AG10803 (cell line): ENCODE measurements at places on chromosomes 16 and 17.

DNA sequence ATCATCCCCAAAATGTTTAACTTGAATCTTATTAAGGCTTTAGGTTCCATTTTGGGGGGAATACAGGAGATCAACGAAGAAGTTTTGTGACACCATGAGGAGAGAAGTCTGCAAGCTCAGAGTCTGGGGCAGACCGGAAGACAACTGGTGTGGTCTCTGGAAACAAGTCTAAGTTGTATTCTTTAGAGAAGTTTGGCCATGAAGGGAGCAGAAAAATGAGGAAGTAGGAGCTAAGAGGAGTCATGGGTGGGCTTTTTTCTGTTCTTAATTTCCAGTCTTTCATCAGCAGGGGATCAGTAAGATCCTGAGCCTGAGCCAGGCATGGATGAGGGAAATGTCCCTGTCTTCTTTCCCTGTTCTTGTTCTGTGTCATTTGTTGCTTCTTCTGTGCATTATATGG lies 35.8 kb upstream of the NF1 start:
- DNase-seq, result no peak

DNA sequence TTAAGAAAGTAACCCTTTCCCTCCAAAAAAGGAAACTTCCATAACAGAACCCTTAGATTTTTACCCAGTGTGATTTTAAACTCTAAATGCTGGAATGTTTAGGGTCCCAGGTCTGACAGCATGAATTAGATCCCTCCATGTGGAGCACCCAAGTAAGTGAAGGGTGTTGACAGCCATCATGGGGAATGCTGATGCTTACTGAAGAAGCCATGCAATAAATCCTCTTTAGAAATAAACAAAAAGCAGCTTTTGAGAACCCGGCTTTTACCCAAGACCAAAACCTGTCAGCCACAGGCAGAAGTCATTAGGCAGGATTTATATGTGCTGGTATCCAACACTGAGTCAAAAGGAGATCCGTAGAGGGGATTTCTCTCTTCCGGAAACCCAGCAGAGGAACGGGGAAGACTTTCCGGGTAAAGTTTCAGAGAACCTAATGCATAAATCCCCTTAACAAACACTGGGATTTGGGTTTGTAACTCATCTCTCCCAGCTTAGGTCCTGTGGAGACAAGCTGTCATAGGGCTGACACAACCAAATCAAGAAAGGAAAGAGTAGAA lies 287.5 kb downstream of the IRX3 start:
- no peak for DNase-seq

GRCh38 chr17:81171941-81172340 lies 5.9 kb upstream of the AATK start:
- DNase-seq, result peak; percentile 34

DNA sequence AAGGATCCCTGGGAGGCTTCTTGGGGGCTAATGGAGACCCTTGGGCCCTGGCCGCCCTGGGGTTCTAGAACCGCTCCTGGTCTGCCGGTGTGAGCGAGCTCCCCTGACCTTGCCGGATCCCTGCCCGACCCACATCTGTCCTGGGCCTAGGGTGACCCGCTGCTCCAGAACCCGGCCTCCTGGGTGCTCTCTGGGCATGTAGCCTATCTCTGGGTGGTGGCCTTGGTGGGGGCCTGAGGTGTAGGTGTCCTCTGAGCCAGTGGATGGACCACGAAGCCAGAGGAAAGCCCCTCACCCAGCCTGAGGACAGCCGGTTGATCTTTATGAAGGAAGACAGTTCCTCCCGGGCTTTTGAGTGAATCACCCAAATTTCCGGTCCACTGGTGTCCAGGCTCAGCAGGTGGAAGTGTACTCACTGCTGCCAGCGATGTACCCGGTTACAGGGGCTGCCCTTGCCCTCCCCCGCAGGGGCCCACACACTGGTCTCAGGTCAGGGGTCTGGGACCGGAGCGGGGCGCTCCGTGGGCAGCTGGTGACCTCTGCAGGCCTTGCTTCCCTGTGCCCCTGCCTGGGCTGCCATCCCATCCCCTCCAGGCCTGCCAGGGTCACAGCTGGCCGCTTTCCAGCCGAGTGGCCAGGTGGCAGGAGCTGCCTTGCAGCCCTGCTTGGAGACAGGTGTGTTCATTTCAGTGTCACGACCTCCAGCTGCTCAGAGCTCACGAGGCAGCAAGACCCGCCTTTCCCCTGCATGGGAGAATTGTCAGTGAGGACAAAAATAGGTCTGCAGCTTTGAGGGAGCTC lies 10.5 kb upstream of the GSE1 start:
- DNase-seq, result no peak

DNA sequence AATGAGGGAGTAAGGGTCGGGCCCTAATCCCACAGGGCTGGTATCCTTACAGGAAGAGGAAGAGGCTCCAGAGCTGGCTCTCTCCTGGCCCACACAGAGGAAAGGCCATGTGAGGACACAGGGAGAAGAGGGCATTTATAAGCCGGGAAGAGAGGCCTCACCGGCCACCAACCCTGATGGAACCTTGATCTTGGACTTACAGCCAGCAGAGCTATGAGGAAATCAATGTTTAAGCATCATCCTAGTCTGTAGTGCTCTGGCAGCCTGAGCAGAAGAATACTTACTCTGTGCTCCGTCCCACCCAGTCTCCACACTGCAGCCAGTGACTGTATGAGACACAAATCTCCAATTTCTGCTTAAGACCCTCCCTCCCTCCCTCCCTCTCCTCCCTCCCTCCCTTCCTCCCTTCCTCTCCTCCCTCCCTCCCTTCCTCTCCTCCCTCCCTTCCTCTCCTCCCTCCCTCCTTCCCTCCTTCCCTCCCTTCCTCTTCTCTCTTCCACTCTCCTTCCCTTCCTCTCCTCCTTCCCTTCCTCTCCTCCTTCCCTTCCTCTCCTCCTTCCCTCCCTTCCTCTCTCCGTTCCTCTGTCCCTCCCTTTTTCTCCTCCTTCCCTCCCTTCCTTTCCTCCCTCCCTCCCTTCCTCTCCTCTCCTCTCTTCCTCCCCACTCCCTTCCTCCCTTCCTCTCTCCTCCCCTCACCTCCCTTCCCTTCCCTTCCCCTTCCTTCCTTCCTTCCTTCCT lies 8.9 kb upstream of the TMEM220 start:
- DNase-seq, result no peak

DNA sequence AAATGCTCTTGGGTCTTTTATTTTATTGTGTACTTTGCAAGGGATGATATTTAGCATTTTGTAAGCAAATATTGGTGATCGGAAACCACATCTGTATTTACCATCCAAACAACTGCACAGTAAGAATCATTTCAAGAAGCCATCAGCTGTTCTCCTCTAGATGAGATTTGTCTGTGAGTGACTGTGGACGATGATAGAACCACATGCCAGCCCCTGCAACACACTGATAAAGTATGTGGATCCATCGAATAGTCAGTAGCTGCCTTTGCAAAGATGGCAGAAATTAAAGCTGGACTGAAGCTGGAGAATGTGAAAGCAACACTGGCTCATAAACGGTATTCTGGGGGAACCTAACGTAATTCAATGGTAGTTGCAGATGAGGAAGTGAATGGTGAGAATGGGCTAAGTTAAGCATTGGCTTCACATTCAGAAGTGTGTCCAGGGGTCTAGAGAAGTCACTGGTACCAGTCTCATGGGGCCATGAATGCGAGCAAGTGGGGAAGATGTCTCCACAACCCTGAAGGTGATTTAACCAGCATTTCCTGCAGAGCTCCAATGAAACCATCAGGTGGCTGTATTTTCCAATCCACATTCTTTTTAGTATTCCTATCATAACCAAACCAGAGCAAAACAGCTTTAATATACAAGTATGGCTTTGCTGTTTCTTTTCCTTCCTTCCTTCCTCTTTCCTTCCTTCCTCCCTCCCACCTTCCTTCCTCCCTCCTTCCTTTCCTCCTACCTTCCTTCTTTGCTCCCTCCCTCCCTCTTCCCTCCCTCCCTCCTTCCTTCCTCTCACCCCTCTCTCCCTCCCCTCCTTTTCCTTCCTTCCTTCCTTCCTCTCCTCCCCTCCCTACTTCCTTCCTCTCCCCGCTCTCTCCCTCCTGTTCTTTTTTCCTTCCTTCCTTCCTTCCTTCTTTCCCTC lies 169.4 kb downstream of the ABCA8 start:
- DNase-seq, result no peak

DNA sequence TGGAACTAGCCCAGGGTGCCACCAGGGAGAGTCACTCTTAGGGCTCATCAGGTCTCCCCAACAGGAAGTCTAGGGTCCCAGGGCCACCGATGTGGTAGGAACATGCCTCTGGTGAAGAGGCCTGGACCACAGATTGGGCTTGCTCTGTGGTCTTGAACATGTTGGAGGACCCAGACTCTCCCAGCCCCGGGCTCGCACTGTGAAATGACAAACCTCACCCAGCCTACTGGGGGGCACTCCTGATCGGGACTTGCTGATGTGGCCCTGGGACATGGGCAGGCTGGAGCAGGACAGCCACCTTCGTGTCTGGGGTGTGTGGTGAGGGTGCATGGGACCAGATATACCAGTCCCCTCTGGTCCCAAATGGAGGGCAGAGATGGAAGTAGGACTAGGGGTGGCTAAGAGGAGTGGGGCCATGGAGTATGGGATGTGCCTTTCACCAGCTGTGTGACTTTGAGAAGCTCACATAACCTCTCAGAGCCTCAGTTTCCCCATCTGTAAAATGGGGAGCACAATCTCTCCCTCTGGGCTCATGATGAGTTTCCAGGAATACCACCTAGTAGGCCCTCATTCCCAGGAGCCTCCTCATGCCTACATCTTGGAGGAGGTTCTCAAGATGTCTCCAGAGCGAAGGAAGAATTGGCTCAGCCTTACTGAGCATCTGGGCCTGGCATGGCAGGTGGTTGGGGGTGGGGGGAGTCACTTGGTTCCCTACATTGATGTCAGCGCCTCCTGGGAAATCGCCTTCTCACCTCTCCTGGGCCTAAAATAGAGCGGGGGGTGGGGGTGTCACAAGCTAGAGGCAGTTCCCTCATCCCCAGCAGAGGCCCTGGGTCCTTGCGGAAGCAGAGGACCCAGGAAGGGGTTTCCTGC lies 1.5 kb upstream of the ADAM11 start:
- DNase-seq, result no peak

DNA sequence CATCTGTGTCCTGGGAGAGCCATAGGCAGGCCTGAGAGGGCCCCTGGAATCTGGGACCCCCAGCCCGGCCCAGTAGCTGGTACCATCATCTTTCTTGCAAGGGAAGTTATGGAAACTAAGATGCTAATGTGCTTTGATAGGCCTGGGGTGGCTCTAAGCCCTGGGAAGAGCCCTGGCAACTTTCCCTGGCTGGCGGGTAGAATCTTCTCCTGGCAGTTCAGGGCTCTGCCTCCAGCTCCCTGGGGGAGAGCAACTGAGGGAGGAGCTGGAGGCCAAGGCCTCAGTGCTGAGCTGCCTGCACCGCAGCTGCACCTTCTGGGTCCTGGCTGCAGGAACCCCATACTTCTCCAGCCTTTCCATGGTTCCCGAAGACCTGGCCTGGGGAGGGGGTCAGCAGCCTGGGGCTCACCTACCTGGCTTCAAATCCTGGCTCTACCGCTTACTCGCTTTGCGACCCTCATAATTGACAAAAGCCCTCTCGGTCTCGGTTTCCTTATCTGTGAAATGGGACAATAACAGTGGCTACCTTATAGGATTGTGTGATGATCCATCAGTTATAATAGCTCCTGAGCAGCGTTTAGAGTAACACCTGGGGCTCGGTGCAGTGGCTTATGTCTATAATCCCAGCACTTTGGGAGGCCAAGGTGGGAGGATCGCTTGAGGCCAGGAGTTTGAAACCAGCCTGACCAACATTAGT lies 333.7 kb downstream of the SEC14L1 start:
- peak; percentile 63 for DNase-seq

- no peak for DNase-seq
Observed at GRCh38 chr17:77128896-77129567, 11.7 kb upstream of the SEC14L1 start.

DNA sequence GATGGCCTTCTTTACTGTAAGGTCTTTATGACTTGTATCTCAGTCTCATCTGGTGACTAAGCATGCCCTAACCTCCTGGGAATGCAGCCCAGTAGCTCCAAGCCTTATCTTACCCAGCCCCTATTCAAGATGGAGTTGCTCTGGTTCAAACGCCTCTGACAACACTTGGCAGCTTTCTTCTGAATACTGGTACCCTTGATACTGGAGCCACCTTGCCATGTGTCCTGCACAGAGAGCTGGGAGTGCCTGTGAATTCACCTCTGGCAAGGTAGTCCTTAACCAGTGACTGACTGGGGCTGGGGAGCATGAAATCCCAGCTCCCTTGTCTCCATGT lies 17.2 kb downstream of the NUDT7 start:
- DNase-seq, result no peak

GRCh38 chr17:78289802-78290363 lies 58.5 kb downstream of the TMEM235 start:
- peak; percentile 93 for DNase-seq

DNA sequence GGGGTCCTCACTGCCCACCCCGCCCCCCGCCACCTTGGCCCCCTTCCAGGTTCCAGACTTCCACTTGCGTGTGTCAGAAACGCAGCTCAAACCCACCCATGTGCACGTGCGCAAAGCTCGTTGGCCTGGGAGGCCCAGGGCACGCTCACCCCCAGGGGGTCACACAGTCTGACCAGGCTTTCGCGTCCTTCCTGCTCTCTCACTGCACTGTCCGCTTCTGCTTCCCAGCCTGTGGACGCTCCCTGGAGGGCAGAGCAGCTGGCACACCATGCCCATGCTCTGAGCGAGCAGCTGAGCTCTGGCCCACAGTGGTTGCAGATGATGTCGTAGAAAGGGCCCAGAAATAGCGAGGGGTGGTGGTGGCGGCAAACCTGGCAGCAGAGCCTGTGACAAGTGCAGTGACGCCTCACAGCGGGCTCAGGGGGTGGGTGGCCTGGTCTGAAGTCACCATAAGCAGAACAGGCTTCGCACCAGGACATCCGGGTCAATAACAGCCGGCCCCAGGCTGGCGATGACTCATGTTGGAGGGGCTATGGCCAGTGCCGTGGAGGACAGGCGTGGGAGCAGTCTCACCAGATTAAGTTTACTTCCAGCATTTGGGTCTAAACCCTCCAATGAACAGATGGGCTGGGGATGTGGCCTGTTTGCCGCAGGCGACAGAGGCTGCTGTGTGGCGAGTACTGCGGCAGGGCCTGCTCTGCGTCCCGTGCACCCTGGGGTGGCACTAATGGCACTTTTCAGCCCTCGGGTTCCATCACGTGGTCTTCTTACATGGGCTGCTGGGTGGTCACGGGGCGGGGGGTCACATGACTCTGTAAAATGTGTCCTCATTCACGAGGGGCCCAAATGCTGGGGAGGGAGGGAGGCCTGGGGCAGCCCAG lies 49.0 kb downstream of the NT5M start:
- no peak for DNase-seq
